ENCODE measurements at places on chromosomes 1 and 21.

- no peak for DNase-seq
Observed at GRCh38 chr1:151618003-151618402, 6.2 kb downstream of the SNX27 start.

GRCh38 chr1:114482585-114482984 is 28.4 kb downstream of the TRIM33 start:
- DNase-seq = no peak

DNA sequence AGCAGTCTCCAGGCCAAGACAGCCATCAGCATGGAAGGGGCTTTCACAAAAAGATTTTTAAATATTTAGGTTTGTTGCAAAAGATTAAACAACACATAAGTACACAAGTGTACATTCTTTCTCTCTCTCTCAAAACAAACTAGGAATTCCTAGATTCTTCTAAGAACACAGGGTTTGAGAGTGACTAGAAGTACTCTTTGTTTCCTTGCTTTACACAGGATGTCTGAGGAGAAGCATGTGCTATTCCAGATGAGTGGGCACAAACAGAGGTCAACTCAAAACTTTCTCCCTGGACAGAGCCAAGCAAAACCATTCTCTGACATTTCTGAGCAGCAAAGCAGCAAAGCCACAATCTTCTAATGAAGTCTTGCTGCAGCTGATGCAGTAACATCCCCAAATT is 210.6 kb upstream of the HOOK1 start:
- no peak for DNase-seq

GRCh38 chr1:109490029-109490933 is 3.6 kb upstream of the CYB561D1 start:
- DNase-seq = peak; percentile 9

DNA sequence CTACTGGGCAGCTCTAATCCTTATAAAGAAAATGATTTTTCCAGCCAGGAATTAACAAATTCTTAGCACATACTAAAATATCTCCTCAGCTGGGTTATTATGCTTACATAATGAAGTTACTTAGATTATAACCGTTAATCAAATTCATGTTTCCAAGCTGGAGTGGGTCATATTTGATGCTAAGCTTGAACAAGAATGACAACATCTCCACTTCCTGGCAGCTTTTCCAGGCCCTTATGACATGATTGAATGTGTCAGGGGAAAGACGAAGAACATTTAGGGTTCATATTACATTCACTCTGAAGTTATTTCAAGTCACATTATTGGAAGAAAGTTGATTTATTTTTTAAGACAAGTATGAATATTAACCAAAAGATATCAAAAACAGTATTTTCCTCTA is 333.7 kb downstream of the PCP4 start:
- DNase-seq = no peak

- DNase-seq = no peak
Observed at GRCh38 chr1:162333991-162334390, 42.7 kb downstream of the SPATA46 start.

- DNase-seq = no peak
Observed at GRCh38 chr21:44419679-44420078, 35.6 kb upstream of the LRRC3 start.
